HuH-7 (cell line): ENCODE measurements at places on chromosomes 5 and 9.

- no peak for DNase-seq
Observed at GRCh38 chr5:168269937-168270330, 21.5 kb upstream of the WWC1 start.

DNA sequence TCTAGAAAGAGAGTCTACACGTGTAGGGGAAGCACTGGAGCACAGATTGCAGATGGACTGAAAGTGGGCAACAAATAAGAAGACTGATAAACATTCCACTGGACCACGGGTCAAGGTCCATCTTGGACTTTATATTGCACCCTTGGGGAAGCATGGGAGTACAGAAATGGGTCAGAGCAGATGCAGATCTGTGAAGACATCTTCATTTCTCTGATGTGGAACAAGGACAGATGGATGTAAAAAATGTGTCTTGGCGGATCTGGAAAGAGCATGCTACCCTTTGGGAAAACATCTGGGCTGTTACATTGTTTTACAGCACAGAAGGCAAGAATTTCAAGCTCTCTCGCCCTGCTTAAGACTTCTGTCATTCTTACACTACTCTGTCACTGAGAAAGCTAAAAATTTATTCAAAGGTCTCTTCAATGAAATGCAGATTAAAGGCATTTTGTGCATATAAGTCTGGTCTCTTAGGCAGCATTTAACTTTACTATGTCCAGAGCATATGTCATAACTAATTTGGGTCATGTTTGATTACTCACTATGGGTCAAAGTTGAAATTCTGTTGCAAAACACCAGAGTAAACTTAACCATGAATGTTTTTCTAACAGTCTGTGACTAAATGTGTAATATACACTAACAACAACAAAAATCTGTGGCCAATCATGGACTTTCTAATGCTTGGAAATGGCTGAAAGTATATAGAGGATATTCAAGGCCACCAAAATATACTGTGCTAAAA, 756.4 kb upstream of the DMAC1 start:
- no peak for DNase-seq

DNA sequence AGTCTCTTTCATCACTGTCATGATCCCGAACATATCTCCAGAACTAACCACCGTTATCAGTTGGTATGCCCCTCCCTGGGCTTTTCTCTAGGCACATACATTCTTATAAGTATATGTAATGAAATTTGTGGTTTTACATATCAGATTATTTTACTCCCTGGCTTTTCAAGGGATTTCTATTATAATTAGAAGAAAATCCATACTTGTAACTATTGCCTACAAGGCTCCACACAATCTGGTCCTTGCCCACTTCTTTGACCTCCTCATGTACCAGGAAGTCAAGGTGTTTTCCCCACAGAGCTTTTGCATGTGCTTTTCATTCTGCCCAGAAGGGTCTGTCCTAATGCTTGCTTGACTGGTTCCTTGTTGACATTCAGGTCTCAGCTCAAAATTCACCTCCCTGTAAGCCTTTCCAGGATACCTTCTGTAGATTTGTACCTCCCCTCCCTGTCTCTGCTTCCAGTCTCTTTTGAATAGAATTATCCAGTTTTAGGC, 33.6 kb upstream of the HSD17B4 start:
- DNase-seq, result no peak

DNA sequence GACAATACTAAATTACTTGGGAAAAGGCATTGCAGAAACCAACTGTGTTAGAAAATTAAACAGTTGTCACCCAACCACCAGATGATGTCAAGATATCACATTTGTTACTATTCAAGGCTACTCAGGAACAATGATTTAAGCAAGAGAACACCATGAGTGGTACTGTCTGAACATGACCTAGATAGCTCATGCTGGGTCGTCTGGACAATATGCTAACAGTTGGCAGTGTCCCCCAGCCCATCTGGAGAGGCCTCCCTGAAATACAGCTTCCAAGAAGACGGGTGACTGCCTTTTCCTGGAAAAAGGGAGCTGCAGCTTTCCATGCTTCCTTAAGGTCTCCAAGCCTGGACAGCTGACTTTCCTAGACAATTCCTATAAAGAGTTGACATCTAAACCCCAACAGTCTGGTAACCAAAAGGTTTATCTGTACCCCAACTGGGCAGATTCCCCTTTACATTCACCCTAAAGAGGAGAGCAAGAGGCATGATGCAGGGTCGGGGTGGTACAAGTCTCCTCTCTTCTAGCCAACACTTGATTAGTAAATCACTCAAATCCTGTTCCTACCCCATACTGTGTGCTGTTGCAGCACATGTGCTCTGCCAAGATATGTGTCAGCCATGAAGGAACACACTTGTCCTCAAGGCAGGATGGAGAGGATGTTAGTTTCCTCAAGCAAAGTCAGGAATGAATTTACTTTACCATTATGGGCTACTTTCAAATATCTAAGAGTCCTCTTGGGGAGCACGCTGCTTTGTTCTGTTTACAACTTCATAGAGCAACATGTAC, 433.0 kb downstream of the PDE4D start:
- DNase-seq, result no peak

GRCh38 chr5:37028910-37029309, 152.3 kb downstream of the NIPBL start:
- DNase-seq, result no peak

DNA sequence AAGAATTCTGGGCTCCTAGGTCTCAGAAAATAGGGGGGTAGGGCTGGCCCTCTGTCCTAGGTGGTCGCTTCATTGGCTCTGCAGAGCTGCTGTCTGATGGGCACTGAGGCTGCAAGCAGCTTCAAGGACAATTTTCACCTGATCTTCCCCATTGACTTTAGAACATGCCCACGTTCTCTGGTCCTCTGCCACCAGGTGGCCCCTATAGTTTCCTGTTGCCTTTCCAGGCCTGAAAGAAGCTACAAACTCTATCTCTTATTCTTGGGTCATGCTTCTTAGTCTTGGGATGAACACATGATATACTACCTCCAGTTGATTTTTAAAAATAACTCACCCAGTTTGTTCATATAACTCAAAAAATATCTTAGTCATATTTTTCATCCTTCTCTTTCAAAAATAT, 26.3 kb downstream of the SPZ1 start:
- peak; percentile 40 for DNase-seq
